ENCODE measurements at places on chromosomes 16 and 17. TPM values are rescaled to one million over a fixed set of nuclear protein-coding genes. Genes with fewer than 3 reads are reported as not detected.

Gene SOX9
- 10.8 TPM for total RNA-seq

Gene ZNF500
- total RNA-seq = 10.3 TPM

Gene HS3ST3A1
- 0.13 TPM for total RNA-seq

Gene CACNG5
- total RNA-seq = not detected

Gene NAGLU
- 47.3 TPM for total RNA-seq

All from A549 treated with CORT108297 at 1 μM for 4 hours (cell line).